Natural killer cell (primary cell): ENCODE measurements at places on chromosomes 11 and 22. TPM values are rescaled to one million over a fixed set of nuclear protein-coding genes. Genes with fewer than 3 reads are reported as not detected.
A peak's percentile ranks its signal among the peaks of the same experiment; 100 is the strongest.

The SLC5A1 gene
- total RNA-seq: not detected

The CDC45 gene
- 3.3 TPM for total RNA-seq

The RIC3 gene
- 4.7 TPM for total RNA-seq

The PRMT3 gene
- total RNA-seq: 12.4 TPM

The LRRC74B gene
- total RNA-seq: not detected

The APOL5 gene
- not detected for total RNA-seq

The CAT gene
- total RNA-seq: 36.3 TPM

The DGCR6 gene
- total RNA-seq: 8.2 TPM

The RASSF10 gene
- total RNA-seq: not detected

The APOBEC3H gene
- total RNA-seq: 14.1 TPM

The GAL3ST1 gene
- not detected for total RNA-seq

The MB gene
- not detected for total RNA-seq

The TRPM5 gene
- not detected for total RNA-seq

The OR8A1 gene
- total RNA-seq: not detected

The RNF215 gene
- 9.5 TPM for total RNA-seq

The WBP2NL gene
- 3.0 TPM for total RNA-seq

The CCDC73 gene
- total RNA-seq: not detected

The GP1BB gene
- 7.8 TPM for total RNA-seq

The GUCY1A2 gene
- not detected for total RNA-seq

DNA sequence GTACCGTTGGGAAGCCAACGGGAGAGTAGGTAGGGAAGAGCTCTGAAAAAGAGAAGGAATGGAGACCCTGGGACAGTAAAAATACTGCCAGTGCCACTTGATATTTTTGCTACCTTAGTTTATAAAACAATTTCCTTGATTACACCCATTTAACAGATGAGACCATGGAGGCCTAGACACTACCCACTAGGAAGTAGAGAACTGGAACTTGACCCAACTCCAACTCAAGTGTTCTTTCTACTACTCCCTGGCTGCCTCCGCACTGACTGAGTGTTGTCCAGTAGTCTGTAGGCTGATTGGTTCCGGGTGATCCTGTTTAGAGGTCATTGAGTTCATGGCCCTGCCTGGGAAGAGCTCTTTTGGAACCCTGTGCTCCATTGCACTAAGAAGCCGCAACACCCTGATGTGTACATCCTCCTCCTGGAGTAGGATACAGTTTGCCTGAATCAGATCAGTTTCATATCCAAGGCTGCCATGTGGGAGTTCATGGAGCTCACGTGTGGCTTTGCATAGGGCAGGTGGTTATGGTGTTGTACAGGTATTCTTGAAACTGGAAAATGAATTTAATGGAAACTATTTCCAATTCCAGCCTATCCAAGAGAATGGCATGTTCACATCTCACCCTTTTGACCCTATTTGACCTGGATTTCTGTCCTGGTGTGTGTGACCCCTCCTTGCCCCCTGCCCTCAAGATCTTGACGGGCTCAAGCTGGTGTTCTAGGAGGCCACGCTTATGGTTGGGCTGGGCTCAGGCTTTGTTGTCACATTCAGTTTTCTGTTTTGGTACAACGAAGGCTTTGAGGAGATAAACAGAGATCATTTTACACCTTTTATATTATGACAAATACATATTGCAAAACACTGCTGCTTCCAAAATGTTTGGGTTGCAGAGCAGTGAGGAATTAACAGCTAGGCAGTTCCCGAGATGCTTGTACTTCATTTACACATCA lies 102.2 kb upstream of the NNMT start:
- DNase-seq: no peak

DNA sequence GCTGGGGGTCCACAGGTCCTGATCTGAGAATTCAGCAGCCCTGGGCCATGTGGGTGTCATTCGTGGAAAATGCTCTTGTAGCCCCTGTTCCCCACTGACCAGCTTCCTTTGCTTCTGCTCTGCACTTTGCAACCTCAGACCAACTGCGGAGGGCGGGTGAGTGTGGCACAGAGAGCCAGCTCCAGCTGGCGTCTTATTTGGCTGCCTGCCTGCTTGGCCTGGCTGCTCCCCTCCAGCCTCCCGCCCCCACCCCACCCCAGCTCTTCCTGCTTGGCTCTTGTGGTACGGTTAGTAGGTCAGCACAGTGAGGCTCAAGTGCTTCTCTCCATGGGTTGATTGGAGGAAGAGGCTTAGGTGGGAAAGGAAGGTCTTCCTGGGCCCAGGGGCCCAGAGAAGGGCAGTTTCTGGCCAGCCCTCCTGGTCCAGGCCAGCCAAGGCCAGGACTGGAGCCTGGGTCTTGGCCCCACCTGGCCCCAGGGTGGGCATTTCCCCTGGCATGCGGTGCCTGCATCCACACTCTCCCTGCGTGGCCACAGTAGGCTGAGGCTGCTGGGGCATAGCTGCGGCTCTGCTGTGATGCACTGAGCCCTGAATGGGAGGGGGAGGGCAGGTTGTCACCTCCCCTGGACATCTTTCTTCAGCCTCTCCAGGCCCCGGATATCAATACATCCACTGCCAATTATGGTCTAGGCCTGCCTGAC lies 26.5 kb downstream of the MYO7A start:
- no peak for DNase-seq

GRCh38 chr11:119375337-119376196 lies 5.9 kb downstream of the USP2 start:
- DNase-seq: no peak

DNA sequence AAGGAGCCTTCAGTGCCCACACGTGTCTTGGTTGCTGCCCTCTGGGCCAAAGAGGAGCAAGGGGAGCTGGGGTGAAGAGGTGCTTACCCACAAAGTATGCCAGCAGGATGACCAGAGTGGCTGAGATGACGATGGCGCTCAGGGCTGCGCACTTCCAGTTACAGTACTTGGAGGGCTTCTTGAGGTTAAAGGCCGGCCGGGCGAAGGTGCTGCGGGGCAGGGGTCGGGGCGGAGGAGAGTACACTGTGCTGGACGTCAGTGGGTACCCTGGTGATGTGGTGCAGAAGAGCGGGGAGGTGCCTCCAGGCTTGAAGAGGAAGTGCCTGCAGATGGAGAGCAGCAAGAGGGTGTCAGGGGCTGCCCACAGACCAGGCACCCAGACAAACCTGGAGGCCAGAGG lies 315.0 kb upstream of the NARS2 start:
- no peak for DNase-seq

DNA sequence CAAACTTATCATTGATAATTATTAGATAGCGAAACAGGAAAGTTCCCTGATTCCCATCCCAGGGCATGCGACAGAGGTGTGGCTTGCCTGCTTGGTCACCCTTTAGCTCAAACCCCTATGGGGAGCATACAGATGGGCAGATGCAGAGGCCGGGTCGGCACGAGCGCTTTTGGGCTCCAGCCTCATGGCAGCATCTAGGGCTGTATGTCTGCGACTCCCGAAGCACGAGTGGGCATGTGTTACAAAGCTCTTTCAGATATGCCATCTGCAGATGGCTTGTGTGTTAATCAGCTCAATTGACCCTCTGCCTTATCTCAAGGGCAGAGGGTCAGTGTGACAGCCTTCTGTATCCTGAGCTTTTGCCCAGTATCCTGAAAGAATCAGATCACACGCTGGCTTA lies 2069.3 kb upstream of the RAG2 start:
- no peak for DNase-seq

DNA sequence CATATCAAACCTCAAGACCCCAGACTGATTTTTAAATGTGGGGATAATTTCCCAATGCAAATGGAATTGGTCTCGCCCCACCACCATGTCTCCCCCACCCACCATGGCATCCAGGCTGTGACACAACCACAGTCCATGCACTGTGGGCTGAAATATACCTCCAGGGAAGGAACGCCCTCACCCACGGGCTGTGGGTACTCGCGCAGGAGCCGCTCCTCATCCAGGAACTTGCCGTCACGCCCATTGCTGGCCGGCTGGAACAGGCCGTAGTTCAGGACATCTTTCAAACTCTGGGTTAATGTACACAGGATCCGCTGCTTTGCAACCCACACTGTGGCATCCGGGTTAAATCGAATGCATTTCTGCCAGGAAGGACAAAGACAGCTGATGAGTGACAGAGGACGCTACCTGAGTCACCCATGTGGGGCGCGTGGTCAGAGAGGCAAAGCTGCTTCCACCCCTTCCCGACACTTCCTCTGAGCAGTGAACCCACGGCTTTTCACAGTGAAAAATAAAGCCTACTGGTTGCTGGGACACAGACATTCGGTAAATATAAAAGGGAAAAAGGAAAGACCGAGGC lies 133.6 kb downstream of the SHANK2 start:
- DNase-seq: no peak

GRCh38 chr11:43397251-43397650 lies 38.5 kb downstream of the TTC17 start:
- no peak for DNase-seq

- DNase-seq: no peak
Measured at GRCh38 chr22:47012589-47013370, 250.3 kb downstream of the TBC1D22A start.

- peak; percentile 76 for DNase-seq
Measured at GRCh38 chr11:33329705-33330329, 72.6 kb downstream of the HIPK3 start.

DNA sequence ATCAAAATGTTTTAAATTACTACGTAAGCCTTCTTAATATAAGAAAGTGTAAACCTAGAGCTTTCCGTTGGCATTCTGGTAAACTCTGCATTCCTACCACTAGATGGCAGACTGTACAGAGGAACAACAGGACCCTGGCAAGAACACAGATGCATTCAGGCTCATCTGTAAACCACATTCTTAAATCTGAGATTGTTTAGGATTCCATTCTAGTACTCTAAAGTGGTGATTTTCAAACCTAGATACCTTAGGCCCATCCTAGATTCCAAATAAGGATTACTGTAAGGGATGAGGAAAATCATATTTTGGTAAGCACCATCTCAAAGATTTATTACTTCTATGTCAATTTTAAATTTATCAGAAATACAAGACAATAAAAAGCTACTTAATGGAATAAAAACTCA lies 26.9 kb downstream of the PICALM start:
- DNase-seq: no peak

GRCh38 chr22:32205974-32206773 lies 1.3 kb upstream of the RFPL2 start:
- no peak for DNase-seq

- DNase-seq: no peak
Measured at GRCh38 chr11:101862391-101863233, 52.2 kb upstream of the CEP126 start.

DNA sequence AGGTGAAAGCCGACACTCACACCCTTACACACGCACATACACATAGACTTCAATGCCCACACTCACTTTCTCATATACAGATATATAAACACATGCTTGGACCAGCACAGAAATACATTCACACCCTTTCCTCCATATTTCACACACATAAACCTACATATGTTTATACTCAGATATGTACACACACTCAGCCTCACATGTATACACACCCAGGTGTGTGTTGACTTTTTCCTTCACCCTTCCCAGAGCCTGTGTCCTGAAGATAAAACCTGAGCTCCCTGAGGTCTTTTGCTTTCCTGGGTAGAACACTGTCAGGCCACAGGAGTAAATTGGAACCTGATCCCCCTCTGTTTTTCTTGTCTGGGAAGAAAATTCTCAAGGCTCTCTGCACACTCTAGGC lies 62.8 kb downstream of the INSC start:
- no peak for DNase-seq

GRCh38 chr11:2270322-2271076 lies at the start of gene ASCL2:
TSS of gene ASCL2 (minus strand) at chr11:2270588. CDS start at chr11:2270332, 256 bp downstream.
- DNase-seq: peak; percentile 50

- no peak for DNase-seq
Measured at GRCh38 chr22:22738959-22739585, 94.7 kb downstream of the GGTLC2 start.

GRCh38 chr22:40400159-40400558 lies 29.8 kb downstream of the SGSM3 start:
- DNase-seq: peak; percentile 73

DNA sequence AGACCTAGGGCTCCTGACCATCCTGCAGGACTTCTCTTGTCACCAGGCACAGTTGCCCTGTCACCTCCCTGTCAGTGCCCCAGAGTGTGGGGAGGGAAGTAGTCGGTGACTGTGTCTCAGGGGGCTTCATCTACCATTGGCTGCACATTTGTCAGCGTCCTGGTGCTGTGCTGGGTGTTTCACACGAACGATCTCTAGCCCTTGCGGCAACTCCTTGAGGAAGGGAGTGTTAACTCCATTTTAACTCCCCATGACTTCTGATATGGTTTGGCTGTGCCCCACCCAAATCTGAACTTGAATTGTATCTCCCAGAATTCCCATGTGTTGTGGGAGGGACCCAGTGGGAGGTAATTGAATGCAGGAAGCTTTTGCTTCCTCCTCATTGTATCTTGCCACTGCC lies 7.1 kb downstream of the TSKU start:
- DNase-seq: no peak

- no peak for DNase-seq
Measured at GRCh38 chr11:100674212-100674611, 12.9 kb upstream of the ARHGAP42 start.

GRCh38 chr11:47400768-47401279 lies 7.6 kb upstream of the SLC39A13 start:
- DNase-seq: no peak

GRCh38 chr11:477052-477715 lies 27.1 kb downstream of the PTDSS2 start:
- no peak for DNase-seq

- DNase-seq: no peak
Measured at GRCh38 chr22:27799015-27799826, 2.3 kb downstream of the MN1 start.

DNA sequence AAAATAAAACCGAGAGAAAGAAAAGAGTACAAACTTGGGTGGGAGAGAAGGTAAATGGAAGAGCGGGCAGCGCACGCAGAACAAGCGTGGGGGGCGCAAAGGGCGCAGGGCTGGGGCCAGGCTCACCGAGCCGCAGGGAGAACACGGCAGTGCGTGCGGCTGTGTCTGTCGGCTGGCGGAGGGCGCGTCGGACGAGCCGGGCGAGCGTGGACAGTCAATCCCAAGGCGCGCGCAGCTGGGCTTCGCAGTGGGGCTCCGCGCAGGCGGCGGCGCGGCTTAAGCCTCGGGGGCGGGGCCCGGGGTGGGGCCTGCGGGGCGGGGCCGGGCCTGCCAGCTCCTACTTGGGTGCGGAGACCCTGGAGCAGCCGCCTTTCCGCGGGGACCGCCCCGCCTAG lies at the start of gene UCP2:
Gene UCP2, minus strand, starts transcription at position 249 of the 395 bp plus-strand sequence. CDS start 4,465 bp downstream, outside the sequence.
- peak; percentile 79 for DNase-seq

DNA sequence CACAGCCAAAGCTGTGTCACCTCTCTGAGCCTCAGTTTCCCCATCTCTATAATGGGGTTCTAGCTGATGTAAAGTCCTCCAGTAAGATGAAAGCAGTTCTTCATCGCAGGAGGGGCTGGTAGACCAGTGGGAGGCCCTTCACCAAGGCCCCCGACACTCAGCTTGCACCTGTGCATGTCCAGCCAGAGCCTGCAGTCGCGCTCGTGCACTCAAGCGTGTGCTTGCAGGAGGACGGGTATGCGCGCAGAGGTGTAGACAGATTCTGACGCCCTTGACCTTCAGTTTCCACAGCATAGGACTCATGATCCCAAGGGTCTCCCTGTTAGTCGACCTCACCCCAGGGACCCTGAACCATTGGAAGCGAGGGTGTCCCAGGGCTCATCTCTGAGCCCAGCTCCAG lies 633.7 kb downstream of the TBC1D22A start:
- no peak for DNase-seq
